ENCODE measurements at places on chromosomes 2 and 18.

DNA sequence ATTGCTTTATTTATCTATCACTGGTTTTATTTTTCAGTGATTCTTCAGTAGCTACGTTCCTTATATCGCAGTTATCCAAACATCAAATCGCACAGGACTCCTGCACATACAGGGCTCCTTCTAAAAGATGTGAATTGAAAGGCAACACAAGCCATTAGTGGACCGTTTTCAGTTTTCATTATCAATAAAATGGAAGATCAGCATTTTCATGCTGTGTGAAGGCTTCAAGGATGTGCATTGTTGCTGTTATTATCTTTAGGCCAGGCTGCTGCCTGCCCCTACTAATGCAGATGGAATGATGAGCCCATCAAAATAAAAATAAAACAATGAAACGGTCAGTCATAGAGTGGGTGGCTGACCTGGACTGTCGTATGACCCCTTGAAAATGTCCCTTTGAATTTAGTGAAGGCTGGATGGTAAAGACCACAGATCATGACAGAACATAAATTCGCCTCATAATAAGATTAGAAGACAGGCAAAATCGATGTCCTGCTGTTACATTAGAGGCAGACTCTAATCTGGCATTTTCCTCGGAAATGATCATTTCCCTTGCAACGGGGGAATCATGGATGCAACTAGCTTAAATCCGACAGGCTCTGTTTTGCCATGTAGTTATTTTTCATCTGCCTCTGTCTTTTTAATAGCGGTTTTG lies 32.9 kb downstream of the ITGB6 start:
- DNase-seq, result no peak

DNA sequence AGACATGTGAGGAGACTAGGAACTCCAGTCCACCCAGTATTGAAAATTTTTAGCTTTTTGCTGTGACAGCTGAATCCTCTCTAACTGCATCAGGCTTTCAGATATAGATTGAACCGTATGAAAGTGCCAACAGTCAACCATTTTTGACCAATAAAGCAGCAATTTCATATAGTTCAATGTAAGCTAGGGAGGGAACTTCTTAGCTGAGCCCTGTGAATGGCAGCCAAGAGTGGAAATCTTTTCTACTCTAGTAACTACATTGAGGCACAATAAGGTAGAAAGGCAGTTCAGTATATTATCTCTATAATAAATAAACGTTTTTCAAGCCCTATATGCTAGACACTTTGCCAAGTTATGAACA lies 96.3 kb upstream of the TANK start:
- no peak for DNase-seq

DNA sequence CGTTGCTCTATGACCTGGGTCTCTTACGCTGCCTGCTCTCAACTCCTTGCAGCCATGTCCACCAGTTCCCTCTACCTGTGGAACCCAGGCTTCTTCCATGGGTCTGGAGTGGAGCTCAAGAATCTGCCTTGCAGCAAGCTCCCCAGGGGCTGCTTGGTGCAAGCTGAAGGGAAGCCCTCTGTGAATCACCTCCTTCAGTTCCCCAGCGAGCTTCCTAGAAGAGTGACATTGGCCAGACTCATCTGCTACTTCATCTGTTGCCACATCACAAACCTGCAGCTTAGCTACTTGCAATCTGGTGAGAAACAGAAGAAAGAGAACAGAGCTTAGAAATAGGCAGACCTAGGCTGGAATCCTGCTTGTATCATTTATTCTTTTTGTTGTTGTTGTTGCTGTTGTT lies 9.8 kb upstream of the EFR3B start:
- DNase-seq, result peak; percentile 45

- DNase-seq, result no peak
Measured at GRCh38 chr18:56119681-56120080, 518.7 kb downstream of the TXNL1 start.

DNA sequence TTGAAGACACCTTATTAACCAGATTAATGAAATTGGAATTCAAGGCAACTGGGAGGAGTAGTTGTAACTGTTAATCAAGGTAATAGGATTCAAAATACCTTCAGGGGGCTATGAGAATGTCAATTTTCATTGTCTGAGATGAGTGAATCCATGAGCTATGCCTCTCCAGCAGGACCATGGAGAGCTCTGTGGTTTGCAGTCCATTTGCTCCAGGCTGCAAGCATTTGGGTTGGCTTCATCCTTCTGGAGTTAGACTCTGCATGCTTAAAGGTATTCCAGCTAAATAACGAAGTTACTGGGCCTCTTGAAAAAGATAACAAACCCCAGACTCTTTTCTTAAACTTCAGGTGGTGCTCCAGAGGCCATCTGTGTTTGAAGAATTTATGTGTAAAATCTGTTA lies 207.1 kb upstream of the SLC8A1 start:
- peak; percentile 33 for DNase-seq

- no peak for DNase-seq
Measured at GRCh38 chr2:10650761-10651160, 39.0 kb downstream of the NOL10 start.

DNA sequence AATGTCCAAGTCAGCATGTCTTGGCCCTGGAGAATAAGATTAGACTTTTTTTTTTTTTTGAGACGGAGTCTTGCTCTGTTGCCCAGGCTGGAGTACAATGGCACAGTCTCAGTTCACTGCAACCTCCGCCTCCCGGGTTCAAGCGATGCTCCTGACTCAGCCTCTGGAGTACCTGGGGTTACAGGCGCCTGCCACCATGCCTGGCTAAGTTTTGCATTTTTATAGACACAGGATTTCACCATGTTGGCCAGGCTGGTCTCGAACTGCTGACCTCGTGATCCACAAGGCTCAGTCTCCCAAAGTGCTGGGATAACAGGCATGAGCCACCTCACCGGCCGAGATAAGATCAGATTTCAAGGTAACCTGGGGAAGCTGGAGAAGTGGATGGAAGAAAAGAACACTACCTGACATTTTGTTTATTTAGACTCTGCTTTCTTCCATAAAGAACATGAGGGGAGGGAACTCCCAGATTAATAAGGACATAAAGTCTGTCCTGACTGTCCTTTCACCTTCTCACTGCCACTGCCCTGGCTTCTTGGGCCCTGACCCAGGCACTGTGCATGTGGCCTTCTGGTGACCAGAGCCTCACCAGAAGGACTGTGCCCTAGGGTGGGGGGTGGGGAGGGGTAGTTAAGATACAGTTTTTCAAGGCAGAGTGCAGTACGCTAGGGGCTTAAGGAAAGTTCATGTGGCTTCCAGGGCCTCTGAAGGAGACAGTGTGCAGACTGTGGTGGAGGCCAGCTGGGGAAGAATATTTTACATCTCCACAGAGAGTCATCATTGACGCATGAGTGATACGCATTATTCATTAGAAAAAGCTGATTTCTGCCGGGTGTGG lies 4.8 kb upstream of the IMPA2 start:
- peak; percentile 73 for DNase-seq

- peak; percentile 29 for DNase-seq
Measured at GRCh38 chr18:10059610-10060468, 146.0 kb downstream of the VAPA start.

DNA sequence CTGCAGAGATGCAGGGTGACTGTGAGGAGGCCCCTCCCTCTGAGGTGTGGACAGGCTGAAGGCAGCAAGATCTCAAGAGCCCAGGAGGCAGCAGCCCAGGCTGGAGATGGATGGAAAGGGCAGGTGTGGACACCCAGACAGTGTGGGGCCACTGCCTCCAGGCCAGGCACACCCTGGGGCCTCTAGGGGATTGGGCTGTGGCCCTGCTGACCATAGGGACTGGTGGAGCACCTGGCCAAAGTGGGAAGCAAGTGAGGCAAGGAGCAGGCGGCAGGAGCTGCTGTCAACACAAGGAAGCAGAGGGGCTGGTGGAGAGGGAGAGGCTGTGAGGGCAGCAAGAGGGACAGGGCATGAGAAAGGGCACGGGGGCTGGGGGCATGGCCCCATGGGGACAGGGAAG lies 10.8 kb downstream of the SNED1 start:
- no peak for DNase-seq

- peak; percentile 42 for DNase-seq
Measured at GRCh38 chr18:59140302-59140885, 710 bp downstream of the SEC11C start.

DNA sequence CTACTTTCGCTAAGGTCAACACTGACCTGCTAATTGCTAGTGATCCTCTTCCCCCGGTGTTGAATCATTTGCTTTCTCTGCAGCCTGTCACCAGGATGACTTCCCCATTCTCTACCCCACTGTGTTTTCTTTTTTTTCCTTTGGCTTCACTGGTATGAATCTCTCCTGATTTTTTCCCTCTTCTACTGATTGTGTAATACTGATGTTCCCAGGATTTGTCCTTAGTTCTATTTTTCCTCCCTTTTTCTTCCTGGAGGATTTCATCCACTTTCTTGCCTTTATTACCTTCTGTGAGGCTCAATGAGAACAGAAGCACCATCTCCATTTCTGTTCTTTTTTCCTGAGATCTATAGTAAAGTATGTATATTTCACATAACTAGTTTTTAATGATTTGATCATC lies 14.1 kb upstream of the MSH2 start:
- DNase-seq, result no peak

DNA sequence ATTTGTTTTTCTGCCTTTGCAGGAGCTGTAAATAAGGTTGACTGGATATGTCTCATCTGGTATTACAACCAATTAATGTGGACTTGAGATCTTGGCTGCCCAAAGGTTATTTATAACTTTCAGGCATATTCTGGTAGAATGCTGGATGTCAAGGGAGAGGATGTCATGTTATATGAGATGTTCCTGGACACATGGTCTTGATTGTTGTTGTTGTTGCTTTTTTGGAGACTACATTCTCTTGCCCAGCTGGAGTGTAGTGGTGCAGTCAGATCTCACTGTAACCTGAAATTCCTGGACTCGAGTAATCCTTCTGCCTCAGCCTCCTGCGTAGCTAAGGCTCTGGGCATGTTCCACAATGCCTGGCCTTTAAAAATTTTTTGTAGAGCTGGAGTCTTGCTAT lies 83.3 kb downstream of the LCLAT1 start:
- no peak for DNase-seq

- no peak for DNase-seq
Measured at GRCh38 chr2:233756429-233757081, 3.5 kb upstream of the UGT1A1 start.

DNA sequence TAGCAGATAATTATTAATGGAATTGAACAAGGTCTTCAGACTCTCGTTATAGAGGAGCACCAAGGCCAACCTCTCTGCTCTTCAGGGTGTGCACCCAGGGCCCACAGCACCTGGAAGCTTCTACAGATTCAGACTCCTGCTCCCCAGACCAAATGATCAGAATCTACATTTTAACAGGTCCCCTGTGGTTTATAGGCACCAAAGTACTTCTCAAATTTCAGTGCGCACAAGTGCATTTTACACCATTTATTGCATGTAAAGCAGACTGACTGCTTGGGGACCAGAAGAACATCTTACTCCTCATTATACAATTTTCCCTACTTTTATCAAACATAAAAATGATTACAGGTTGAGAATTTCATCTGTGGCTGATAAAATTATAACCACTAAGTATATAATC lies 163.9 kb downstream of the COL4A4 start:
- no peak for DNase-seq

GRCh38 chr2:39712953-39713352 lies 47.2 kb downstream of the TMEM178A start:
- DNase-seq, result no peak

- DNase-seq, result peak; percentile 82
Measured at GRCh38 chr18:68449292-68449691, 265.6 kb downstream of the TMX3 start.

GRCh38 chr2:239543702-239544101 lies 142.9 kb upstream of the HDAC4 start:
- DNase-seq, result no peak

GRCh38 chr2:57698935-57699449 lies 347.6 kb upstream of the VRK2 start:
- no peak for DNase-seq

DNA sequence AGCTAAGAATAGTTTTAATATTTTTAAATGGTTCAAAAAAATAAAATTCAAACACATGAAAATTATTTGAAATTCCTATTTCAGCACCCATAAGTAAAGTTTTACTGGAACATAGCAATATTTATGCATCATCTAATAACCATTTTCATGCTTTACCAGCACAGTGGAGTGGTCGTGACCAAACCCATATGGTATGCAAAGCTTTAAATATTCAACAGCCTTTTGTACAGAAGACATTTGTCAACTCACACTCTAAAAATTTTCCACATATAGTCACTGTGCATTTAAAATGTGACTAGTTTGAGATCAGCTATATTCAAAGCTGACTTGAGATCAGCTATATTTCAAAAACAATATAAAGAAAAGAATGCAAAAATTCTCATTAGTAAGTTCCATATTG lies 46.2 kb downstream of the PUM2 start:
- no peak for DNase-seq

- no peak for DNase-seq
Measured at GRCh38 chr2:136764452-136765255, 691 bp upstream of the THSD7B start.

DNA sequence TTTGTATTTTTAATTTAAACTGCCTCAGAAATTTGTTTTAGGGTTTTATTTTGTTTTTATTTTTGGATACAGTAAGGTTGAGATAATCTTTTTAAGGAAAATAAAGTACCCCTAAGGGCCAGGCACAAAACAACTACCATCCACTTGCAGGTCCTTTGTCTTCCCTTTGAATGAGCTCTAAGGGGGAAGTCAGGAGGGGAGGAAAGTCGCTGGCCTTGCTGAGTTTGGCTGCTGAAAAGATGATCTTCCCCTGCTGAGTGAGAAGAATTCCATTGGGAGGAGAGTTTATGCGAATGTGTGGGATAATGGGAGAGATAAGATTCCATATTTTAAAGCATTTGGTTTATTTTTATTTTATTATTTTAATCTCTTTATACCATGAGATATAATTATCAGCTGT lies 100.7 kb downstream of the ARHGAP15 start:
- DNase-seq, result no peak

GRCh38 chr18:63683152-63683551 lies 19.6 kb upstream of the SERPINB11 start:
- DNase-seq, result peak; percentile 90

DNA sequence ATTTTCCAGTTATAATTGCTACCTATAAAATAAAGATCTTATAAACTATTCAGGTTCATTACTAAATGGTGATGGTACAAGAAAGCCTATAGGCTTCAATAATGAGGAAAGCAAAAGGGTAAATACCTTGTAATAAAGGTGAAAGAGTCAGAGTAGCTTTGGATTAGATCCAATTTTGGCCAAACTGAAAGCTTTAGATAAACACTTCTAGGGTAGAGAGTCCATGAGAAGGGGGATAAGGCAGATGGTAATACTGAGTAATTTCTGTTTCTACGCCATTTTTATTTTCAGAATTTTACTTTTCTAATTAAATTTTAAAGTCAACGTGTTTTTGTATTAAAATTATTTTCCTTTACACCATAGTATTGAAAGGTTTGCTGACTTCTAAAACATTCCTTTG lies 9.4 kb downstream of the CASP8 start:
- DNase-seq, result no peak

DNA sequence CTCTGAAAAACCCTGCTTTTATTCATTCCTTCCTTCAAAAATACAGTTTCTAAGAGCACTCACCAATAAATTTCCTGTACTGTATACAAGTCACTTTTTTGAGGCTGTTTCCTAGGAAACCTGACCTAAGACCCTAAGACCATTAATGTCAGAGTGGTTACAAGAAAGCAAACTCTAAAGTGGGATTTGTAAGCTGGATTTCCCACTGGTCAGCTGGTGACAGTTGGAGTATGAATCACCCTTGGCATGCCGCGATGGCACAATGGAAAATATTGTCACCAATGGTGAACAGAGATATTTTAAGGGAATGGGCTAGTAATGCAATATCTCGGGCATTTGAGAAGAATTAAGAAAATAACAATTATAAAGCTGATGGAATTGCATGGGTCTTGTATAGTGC lies 101.9 kb downstream of the COL3A1 start:
- DNase-seq, result no peak

All from cardiac fibroblast (primary cell).